ENCODE measurements at places on chromosomes 16 and 17.
A peak's percentile ranks its signal among the peaks of the same experiment; 100 is the strongest.

- DNase-seq = peak; percentile 48
These were observed 45.8 kb downstream of the VPS35L start for GRCh38 chr16:19601083-19601976.

DNA sequence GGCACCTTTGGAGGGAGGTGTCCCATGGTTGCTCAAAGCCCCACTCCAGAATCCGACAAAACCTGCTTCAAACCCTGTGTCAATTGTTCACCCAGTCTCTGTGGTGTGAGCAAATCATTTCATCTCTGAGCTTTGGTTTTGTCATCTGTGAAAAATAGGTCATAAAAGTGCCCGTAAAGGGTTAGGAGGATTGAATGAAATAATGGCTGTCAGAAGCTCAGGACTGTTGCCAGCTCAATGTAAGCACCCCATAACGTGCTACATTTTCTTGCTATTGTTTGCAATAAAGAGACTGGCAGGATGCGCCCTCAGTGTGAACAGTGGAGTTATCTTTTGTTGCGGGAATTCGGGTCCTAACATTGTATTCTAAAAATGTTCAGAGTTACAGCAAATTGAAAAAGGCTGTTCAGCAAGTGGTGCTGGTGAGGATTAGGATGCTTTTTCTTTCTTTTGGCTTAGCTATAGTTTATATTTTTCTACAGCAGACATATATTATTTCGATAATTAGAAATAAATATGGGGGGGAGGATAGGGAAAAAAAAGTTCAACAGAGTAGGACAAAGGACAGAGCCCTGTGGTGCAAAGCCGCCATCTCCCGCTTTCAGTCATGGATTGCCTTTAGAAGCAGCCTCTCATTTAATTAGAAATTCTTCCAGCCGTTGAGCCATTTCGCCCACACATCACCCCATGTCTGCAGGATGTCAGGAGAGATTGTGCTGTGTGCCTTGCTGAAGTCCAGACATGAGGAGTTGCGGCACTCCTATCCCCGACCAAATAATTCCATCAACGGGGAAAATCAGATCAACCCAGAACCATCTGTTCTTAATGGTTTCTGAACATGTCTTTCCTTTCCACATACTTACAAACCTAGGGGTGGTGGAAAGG is 20.9 kb upstream of the PYY start:
- DNase-seq = no peak

DNA sequence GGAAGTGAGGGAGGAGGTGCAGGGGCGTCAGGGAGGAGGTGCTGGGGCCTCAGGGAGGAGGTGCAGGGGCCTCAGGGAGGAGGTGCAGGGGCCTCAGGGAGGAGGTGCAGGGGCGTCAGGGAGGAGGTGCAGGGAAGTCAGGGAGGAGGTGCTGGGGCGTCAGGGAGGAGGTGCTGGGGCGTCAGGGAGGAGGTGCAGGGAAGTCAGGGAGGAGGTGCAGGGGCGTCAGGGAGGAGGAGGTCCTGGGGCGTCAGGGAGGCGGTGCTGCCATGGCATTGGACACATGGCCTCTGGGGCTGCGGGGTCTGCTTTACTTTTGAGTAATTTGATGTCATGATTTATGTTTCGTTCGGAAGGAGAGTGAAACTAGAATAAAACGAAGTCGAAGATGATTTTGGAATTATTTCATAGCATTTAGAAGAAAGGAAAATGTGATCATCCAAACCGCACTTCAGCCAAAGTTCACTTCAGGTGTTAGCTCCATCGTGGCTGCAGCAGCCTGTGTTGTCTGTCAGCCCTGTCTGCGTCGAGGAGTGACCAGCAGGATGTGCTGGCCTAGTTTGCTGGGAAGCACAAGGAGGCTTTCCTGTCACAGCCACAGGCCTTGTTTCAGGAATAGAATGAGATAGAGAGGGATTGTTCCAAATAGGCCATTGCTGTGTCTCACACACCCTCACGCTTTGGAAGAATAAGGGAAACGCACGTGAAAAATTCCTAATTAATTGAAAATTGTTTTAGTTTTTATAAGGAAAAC is 42.8 kb downstream of the RAB11FIP3 start:
- DNase-seq = no peak

DNA sequence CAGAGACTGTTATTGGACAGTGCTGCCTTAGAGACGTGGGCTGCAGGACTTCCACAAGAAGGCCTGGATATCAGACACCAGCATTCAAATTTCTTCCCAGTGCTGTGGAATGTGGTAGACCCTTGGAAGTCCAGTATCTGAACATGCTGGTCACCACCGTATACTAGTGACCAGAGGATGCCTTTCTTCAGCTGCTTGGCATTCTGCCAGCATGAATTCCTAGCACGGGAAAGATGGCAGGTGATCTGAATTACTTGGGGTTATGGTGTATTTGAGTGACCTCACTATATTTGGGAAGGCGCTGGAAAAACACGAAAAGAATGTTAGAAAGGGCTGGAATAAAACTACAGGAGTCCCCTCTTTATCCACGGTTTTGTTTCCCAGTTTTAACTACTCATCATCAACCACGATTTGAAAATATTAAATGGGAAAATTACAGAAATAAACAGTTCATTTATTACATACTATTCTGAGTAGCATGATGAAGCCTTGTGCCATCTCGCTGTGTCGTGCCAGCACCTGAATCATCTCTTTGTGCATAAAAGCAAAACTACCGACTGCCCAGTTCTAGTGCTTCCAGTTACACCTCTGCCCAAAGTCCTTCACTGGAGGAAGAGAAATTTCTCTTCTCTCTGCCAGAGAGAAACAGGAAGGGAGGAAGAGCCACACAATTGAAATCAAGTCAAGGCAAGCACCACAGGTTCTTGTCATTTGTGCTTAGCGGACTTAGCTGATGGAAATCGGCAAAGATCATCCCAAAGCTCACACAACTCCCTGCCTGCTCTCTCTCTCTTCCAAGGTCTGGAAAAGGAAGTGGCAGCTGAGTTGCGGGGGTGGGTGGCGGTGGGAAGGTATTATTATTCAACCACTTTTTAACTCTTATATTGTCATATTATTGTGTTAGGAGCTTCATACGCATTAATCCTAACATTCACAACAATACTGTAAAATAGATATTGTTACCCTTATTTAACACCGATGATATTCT is 1.4 kb upstream of the CHST4 start:
- no peak for DNase-seq

Measured in CD4-positive, alpha-beta T cell treated with Interleukin-17A for 1 hour (primary cell).